ENCODE measurements at places on chromosomes 4 and X. TPM values are rescaled to one million over a fixed set of nuclear protein-coding genes. Genes with fewer than 3 reads are reported as not detected.

DNA sequence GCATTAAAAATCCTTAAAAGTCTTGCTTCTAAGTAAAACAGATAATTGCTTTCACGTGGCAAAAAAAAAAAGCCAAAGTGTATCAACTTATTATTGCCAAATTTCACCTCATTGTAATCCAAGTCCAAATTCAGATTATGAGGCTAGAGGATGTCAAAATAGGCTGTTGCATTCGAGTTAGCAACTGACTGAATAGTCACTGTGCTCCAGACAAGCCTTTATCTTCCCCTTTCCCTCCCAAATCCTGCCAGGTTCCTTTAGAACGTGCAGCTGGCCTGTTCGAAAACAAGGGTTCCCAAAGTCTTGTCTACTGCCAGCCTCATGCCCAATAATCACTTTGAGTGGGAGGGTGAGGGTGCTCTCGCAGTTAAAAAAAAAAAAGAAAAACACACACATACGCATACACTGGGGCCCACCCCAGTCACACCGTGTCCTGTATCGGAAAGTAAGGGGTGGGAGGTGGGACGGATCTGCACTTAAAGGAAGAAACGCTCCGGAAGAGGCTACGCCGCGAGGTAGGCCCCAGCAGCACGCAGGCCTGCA lies 603 bp downstream of the MAD2L1 start:
- DNase-seq, result no peak

- no peak for DNase-seq
Measured at GRCh38 chr4:147617841-147618691, 869 bp downstream of the TMEM184C start.

The SRPK3 gene
- not detected for total RNA-seq

The UGT2A1 gene
- 0.18 TPM for total RNA-seq

DNA sequence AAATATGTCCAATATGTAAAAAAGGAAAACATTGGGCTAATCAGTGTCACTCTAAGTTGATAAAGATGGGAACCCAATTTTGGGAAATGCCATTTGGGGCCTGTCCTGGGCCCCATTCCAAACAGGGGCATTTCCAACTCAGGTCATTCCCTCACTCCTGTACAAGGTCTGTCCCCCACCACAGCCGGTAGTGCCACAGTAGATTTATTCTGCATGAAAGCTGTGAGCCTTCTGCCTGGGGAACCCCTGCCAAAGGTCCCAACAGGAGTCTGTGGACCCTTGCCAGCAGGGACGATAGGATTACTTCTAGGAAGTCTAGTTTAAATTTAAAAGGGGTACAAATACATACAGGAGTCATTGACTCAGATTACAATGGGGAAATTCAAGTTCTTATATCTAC lies 317.6 kb upstream of the GNPDA2 start:
- DNase-seq, result no peak

The DTHD1 gene
- total RNA-seq, result 0.05 TPM

The UGT8 gene
- total RNA-seq, result 0.15 TPM

The SOWAHB gene
- total RNA-seq, result 22.1 TPM

The GAGE12E gene
- not detected for total RNA-seq

DNA sequence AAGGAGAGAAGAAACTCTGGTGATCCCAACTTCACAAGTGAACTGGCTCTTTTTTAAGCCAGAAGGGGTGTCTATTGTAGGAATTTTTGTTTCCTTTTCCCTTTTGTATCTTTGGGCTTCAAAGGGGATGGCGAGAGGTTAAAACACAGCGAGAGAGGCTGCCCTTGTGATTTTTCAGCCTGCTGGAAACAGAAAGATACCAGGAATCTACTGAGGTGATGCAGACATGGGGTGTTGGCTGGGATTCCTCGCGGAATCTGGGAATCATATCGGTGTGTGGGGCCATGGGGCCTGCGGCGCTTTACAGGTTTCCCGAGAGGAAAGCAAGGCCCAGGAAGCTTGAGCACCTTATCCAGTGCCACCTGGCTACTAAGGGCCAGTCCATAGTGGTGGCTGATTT lies 99.4 kb upstream of the STX18 start:
- DNase-seq, result no peak

DNA sequence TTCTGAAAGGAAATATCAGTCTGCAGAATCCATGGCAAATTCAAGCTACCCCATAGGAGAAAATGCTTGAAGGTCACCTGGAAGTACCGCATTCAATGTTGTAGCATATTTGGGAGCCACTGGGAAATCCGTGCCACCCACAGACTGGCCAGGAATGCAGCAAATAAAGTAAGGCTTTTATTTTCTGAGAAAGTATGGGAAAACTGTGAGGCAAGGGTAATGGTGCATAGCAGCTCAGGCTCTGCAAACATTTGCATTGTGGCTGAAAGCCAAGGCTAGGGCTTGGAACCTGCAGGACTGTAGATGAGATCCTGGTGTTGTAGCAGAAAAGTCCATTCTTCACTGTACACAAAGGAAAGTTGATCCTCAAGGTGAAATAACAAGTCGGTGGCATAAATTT lies 450.9 kb upstream of the NR3C2 start:
- no peak for DNase-seq

DNA sequence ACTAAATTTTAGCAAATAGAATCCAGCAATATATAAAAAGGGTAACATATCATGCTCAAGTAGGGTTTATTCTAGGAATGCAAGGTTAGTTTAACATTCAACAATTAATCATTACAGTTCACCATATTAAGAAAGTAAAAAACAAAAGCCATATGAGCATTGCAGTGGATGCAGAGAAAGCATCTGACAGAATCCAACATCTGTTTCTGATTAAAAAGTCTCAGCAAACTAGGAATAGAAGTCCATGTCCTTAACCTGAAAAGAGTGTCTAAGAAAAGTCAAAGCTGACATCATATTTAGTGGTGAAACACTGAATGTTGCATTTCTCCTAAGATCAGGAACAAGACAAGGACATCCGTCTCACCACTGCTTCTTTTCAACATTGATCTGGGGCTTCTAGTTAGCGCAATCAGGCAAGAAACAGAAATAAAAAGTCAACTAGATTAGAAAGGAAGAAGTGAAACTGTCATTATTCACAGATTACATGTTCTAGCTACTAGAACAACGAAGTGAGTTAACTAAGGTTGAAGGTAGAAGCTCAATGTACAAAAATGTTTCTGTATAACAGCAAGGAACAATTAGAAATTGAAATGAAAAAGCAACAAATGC lies 49.3 kb downstream of the MRPL1 start:
- DNase-seq, result no peak

The CDX4 gene
- total RNA-seq, result not detected

The TMEM255A gene
- total RNA-seq, result 0.05 TPM

GRCh38 chrX:112536544-112536943 lies 143.2 kb downstream of the LHFPL1 start:
- no peak for DNase-seq

- DNase-seq, result no peak
Measured at GRCh38 chr4:146855761-146856160, 89.9 kb downstream of the TTC29 start.

DNA sequence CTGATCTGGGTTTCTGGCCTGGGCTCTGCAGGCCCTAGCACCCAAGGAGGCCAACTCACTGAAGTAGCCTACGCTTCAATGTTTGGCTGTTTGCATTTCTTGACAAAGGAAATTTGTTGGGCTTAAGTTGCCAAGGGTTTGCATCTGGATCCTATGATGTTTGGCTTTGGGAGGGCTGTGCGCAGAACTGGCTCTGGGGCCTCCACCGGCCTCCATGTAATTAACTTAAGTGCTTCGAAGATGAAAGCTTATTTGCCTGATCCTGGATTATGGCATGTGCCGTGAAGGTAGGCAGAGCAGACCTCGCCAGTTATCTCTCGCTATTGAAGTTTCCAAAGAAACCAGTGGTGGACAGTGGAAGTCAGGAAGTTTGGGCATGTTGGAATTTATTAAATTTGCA lies 124.3 kb upstream of the STX18 start:
- DNase-seq, result no peak

The GRSF1 gene
- total RNA-seq, result 24.9 TPM

DNA sequence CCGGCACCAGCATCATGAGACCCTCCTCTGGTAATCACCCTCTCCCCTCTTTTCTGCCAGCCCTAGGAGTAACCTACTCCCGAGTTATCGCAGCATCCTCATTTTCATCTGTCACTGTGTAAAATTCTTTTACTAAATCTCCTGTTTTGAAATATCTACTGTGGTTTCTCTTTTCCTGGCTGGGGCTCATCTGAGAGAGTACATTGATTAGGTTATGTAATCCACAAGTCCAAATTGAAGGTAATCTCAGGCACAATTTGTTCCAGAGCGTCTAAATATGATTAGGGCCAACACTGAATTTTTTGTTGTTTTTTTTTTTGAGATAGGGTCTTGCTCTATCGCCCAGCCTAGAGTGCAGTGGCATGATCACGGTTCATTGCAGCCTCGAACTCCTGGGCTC lies 142.4 kb downstream of the SMIM20 start:
- DNase-seq, result no peak

The FGF5 gene
- total RNA-seq, result not detected

- no peak for DNase-seq
Measured at GRCh38 chrX:88982933-88983332, 235.9 kb downstream of the CPXCR1 start.

GRCh38 chrX:118807151-118808017 lies 16.2 kb upstream of the ZCCHC12 start:
- DNase-seq, result peak; percentile 45

GRCh38 chrX:48789366-48790220 lies 3.2 kb downstream of the GATA1 start:
- DNase-seq, result no peak

- no peak for DNase-seq
Measured at GRCh38 chr4:99927566-99927965, 18.9 kb downstream of the DNAJB14 start.

GRCh38 chr4:1183985-1184773 lies 11.8 kb upstream of the SPON2 start:
- no peak for DNase-seq

GRCh38 chr4:186726426-186727168 lies 2.9 kb upstream of the FAT1 start:
- DNase-seq, result peak; percentile 66

GRCh38 chr4:87310691-87311335 lies 11.9 kb downstream of the HSD17B13 start:
- DNase-seq, result no peak

The ALAS2 gene
- 1.9 TPM for total RNA-seq

GRCh38 chr4:26484032-26484515 lies 6.2 kb downstream of the CCKAR start:
- DNase-seq, result no peak

Data from left lobe of liver (tissue), 2 donors.